ENCODE measurements at places on chromosomes 7 and 10.

GRCh38 chr10:1729751-1730150 is 7.6 kb downstream of the ADARB2 start:
- no peak for DNase-seq

- DNase-seq: no peak
Measured at GRCh38 chr7:158414486-158414961, 173.1 kb downstream of the PTPRN2 start.

DNA sequence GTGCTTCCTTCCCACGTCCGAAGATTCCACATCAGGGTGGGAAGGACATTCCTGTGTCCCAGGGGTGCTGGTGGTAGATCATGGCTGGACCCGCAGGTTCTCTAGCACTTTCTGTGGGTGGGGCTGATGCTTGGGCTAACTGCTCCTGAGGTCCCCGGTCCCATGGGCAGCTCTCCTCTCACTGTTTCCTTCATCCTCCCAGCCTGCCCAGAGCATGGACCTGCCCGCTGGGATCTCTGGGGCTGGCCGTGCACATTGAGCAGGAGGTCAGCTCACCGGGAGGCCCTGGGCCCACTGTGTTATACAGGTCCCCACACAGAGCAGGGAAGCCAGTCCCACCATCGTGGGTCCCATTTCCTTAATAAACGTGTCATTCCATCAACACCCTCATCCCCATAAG is 502.3 kb downstream of the TCERG1L start:
- DNase-seq: no peak

- no peak for DNase-seq
Measured at GRCh38 chr10:2964632-2965296, 102.6 kb upstream of the PFKP start.

DNA sequence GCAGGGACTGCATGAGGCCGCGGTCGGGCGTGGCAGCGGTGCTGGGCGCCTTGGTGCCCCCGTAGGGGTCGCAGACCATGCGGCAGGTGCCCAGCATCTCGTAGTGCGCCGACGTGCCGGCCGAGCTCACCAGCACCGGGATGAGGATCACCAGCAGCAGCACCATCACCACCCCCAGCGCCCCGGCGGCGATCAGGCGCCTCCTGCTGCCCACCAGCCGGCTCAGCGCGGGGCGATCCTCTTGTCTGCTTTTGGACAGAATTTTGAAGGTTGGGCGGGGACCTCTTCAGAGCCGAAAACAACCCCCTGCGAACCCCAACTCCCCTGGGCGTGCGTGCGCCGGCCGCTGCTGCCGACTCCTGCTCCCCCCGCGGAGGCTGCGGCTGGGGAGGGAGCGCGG is 779 bp downstream of the C1QL3 start:
- no peak for DNase-seq

DNA sequence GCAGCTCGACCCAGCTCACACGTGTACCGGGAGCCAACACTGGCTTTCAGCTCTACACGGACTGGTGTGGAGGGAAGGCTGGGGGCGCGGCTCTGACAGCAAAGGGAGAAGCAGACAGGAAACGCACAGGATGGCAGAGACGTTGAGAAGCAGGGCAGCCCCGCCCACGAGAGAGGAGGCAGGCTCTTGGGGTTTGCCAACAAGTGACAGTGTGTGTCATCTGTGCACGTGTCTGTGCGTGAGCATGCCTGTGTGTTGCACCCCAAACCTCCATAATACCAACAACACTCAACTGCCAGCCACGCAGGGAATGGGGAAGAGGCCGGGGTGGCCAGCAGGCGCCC is 64.4 kb upstream of the PDGFA start:
- no peak for DNase-seq

DNA sequence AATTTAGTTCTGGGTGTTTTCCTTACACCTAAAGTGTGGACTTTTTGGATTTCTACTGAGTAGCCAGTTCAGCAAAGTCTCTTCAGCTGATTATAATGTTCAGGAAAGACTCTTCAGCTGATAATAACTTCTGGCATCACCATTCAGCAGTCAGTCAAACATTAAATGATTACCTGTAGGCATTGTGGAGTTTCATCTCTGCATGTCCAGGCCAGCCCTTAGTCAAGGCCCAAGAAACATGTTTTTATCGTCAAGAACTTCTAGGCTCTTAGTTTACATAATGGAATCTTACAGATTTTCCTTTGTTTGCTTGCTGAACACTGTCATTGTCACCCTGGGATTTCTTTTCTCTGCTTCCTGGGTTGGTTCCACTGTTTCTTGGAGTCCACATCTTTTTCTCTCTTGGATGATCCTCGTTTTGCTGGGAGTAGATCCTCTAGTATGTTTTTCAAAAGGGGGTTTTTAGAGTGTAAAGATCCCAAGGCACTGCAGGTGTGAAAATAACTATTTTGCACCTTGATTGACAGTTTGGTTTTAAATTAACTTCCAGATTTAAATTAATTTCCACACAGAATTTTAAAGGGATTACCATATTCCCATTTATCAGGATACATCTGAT is 24.2 kb downstream of the CCM2 start:
- no peak for DNase-seq

- DNase-seq: no peak
Measured at GRCh38 chr10:77291596-77292505, 345.8 kb downstream of the KCNMA1 start.

- no peak for DNase-seq
Measured at GRCh38 chr10:33790521-33791271, 456.2 kb upstream of the NRP1 start.
